AG20443 (cell line): ENCODE measurements at places on chromosomes 3 and 15.

- no peak for DNase-seq
Observed at GRCh38 chr15:69610277-69610676, 157.7 kb downstream of the RPLP1 start.

DNA sequence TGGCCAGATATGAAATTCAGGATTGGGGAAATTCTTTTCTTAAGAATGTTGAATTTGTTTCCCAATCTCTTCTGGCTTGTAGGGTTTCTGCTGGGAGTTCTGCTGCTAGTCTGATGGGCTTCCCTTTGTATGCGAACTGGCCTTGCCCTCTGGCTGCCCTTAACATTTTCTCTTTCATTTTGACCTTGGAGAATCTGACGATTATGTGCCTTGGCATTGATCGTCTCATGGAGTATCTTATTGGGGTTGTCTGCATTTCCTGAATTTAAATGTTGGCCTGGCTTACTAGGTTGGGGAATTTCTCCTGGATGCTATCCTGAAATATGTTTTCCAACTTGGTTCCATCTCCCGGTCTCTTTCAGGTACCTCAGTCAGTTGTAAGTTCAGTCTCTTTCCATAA lies 152.2 kb downstream of the CFAP20DC start:
- DNase-seq = no peak

GRCh38 chr3:99833617-99834205 lies 16.0 kb downstream of the CMSS1 start:
- no peak for DNase-seq

- DNase-seq = no peak
Observed at GRCh38 chr15:82739086-82739485, 29.4 kb upstream of the AP3B2 start.

- peak; percentile 79 for DNase-seq
Observed at GRCh38 chr15:45091161-45091560, 22.8 kb downstream of the DUOX2 start.

GRCh38 chr3:185070491-185071286 lies 82.2 kb downstream of the C3orf70 start:
- DNase-seq = peak; percentile 69

GRCh38 chr15:64682255-64682654 lies 93.1 kb downstream of the RBPMS2 start:
- DNase-seq = no peak
